ENCODE measurements at places on chromosomes 13 and 19. TPM values are rescaled to one million over a fixed set of nuclear protein-coding genes. Genes with fewer than 3 reads are reported as not detected.

- no peak for DNase-seq
Measured at GRCh38 chr13:88802886-88803285, 1131.7 kb downstream of the SLITRK5 start.

LILRA5 gene
- 1.3 TPM for total RNA-seq

KIR3DL2 gene
- total RNA-seq: not detected

DNA sequence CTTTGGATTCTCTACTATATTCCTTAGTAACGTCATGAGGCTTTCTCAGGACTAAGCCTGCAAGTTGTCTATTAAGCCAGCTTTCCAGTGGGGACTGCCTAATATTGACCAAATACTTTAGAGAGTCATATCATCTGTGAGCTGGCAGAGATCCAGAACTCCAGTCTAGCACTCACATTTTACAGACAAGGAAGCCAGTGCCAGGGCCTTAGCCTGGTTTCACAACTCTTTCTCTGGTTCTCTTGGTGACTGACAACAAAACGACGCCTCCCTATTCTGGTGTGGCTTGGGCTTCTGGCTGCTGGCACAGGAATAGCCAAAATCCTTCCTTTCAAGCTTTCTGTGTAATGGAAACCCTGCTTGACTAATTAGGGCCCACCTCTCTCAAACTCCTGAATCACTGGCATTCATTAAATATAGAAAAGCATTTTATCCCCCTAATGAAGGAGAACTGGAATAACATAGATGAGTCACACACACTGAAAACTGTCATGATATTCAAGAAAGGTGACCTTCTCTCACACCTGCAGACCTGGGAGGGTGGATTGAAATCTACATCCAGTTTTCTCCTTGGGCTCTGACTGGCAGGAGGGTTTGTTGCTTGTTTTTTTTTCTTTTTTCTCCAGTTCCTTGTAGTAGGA is 75.2 kb upstream of the UBL3 start:
- peak; percentile 77 for DNase-seq

- no peak for DNase-seq
Measured at GRCh38 chr13:112651311-112651710, 38.5 kb upstream of the ATP11A start.

C13orf42 gene
- not detected for total RNA-seq

- no peak for DNase-seq
Measured at GRCh38 chr19:7467009-7467989, 21.5 kb downstream of the PEX11G start.

HSPBP1 gene
- 6.5 TPM for total RNA-seq

GRCh38 chr19:40611096-40611495 is 9.9 kb downstream of the LTBP4 start:
- DNase-seq: no peak

CRB3 gene
- 4.4 TPM for total RNA-seq

CYP4F11 gene
- 1.0 TPM for total RNA-seq

- DNase-seq: no peak
Measured at GRCh38 chr19:16349551-16350152, 25.0 kb downstream of the KLF2 start.

GRCh38 chr13:40472427-40473220 is 193.8 kb downstream of the FOXO1 start:
- no peak for DNase-seq

GRCh38 chr13:64529874-64530485 is 2700.2 kb downstream of the PCDH9 start:
- DNase-seq: no peak

SLC10A2 gene
- not detected for total RNA-seq

DNA sequence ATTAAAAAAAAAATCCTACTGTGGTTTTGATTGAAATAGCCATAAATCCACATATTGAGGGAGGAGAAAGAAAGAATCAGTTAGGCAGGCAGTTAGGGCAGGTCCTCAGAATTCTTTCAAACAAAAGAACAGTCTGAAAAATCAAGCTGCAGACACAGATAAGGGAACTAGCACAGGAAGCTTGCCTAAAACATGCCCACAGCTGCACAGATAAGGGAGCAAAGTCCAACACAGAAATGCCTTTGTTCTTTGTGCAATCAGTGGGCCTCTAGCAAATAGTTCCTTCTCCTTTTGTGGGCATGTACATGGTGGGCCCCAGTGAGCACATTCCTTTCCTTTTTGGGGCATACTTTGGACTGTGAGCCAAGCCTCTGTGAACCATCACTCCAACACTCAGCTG is 42.7 kb downstream of the UTP14C start:
- DNase-seq: no peak

DNA sequence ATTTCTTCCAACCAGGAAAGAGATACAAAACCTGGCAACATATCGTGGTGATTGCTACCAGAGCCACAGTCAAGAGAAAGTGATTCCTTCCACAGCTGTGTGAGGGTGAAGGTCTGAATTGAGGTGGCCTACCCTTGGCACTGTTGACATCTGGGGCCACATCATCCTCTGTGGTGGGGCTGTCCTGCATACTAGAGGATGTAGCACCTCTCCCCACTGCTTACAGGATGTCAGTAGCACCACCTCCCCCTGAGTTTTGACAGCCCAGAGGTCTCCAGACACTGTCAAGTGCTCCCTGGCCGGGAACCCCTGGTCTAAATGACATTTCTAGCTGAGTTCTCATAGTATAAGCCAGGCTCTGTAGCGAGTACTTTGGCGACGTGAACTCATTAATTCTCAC is 15.5 kb downstream of the PTGER1 start:
- no peak for DNase-seq

RFPL4A gene
- total RNA-seq: 0.58 TPM

WDR88 gene
- not detected for total RNA-seq

- no peak for DNase-seq
Measured at GRCh38 chr13:29704648-29705047, 109.2 kb upstream of the SLC7A1 start.

DNA sequence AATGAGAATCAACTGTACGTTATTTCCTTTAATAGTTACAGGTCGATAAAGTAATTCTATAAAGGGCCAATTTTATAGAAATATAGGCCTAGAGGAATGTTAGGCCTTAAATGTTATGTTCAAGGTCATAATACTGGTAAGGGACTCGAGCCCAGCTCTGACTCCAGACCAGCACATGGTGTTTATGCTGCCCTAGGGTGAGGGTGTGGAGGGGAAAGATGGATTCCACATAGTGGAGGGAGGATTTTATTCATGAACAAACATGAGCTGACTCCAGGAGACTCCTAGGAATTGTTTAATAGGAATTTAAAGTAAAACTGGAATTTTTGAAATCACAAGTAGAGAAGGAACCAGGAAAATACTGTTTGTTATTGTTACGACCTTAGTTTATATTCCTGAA is 139.9 kb downstream of the LACC1 start:
- DNase-seq: no peak

- DNase-seq: no peak
Measured at GRCh38 chr19:23882493-23882892, 32.2 kb upstream of the ZNF726 start.

- DNase-seq: no peak
Measured at GRCh38 chr19:18333680-18334079, 6.7 kb upstream of the PGPEP1 start.

Measured in urinary bladder (tissue), 4 donors.